Hematopoietic multipotent progenitor cell treated with erythropoietin and hydrocortisone succinate and interleukin-3 and kit ligand, for 8 days (in vitro differentiated cells): ENCODE measurements at places on chromosomes 5 and 9.

GRCh38 chr9:113645227-113645977, 181.9 kb downstream of the RGS3 start:
- DNase-seq: no peak

GRCh38 chr5:133086366-133086875, 34.6 kb downstream of the HSPA4 start:
- DNase-seq: no peak

DNA sequence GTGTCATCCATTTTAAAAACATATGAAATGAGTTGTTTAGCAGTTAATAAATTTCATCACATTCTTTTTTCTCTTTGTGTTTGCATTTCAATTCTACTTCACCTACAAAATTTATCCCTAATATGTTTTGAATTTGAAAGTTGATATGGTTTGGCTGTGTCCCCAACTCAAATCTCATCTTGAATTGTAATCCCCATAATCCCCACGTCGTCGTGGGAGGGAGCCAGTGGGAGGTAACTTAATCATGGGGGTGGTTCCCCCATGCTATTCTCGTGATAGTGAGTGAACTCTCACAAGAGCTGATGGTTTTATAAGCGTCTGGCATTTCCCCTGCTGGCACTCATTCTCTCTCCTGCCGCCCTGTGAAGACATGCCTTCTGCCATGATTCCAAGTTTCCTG, 200.1 kb downstream of the EPB41L4A start:
- no peak for DNase-seq

GRCh38 chr9:111720174-111720573, 58.8 kb downstream of the GNG10 start:
- peak; percentile 16 for DNase-seq

DNA sequence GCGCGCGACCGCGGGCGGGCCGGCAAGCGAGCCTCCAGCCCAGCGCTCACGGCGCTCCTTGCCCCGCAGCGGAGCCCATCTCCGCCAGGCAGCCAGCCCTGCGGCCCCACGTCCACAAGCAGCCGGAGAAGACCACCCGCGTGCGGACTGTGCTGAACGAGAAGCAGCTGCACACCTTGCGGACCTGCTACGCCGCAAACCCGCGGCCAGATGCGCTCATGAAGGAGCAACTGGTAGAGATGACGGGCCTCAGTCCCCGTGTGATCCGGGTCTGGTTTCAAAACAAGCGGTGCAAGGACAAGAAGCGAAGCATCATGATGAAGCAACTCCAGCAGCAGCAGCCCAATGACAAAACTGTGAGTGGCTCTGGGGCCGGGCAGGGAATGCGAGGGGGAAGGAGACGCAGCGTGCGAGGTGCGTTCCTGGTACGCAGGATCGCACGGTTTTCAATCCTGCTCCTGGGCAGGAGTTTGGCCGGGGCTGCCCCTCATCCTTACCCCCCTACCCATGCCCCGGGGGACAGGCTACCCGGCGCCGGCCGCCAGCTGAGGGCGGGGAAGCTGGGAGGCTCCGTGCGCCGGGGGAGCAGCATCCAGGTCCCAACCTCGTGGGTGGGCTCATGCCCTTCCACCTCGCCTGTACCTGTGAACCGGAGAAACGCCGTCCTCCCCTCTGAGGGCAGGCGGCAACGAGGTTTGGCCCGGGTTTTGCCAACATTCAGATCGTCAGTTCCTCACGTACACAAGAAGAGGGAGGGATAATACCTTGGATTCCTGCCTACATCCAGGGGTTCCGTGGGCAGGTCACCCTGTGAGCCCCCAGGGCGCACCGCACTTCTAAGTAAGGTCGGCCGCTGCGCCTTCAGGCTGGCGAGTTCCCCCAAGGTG, 6.6 kb downstream of the ISL1 start:
- DNase-seq: no peak

DNA sequence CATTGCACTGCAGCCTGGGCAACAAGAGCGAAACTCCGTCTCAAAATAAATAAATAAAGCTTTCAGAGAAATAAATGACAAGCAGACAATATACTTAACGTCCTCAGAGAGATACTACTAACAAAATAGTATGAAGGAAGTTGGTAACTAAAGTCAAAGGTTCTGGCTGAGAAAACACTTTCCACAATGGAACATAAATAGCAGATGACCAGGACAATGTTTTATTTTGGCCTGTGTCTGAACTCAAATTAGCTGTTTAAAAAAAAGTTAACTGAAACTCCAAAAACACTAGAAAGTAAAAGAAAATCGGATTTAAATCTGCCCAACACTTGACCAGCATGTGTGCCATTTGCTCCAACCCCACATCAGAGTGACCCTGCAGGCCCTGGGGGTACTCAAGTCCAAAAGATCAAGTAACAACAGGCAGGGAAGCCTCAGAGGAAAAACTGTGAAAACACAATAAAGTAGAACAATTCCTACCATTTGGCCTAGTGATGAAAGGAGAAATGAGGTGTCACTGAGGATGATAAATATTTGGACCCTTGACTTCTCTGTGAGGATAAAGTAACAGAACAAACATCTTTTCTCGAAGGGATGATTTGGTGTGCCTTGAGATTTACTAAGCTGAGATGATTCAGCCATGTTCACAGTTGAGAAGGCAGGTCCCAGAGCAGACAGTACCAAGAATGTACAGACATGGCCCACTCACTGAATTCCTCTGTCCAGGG, 47.7 kb downstream of the LHFPL2 start:
- DNase-seq: no peak

DNA sequence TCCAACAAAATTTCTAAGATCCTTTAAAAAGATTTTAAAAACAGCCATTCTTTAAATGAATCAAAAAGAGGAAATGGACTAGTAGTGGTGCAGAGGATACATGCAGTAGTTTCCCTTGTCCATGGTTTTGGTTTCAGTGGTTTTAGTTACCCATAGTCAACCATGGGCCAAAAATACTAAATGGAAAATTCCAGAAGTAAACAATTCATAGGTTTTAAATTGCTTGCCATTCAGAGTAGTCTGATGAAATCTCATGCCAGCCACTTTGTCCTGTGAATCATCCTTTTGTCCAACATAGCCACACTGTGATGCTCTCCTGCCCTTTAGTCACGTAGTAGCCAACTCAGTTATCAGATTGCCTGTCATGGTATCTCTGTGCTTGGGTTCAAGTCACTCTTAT, 286.1 kb downstream of the ANXA1 start:
- DNase-seq: no peak

GRCh38 chr5:80255811-80256712, at the start of gene SERINC5:
TSS of gene SERINC5 (minus strand) at chr5:80256048. CDS start at chr5:80255922, 126 bp downstream.
- peak; percentile 82 for DNase-seq

DNA sequence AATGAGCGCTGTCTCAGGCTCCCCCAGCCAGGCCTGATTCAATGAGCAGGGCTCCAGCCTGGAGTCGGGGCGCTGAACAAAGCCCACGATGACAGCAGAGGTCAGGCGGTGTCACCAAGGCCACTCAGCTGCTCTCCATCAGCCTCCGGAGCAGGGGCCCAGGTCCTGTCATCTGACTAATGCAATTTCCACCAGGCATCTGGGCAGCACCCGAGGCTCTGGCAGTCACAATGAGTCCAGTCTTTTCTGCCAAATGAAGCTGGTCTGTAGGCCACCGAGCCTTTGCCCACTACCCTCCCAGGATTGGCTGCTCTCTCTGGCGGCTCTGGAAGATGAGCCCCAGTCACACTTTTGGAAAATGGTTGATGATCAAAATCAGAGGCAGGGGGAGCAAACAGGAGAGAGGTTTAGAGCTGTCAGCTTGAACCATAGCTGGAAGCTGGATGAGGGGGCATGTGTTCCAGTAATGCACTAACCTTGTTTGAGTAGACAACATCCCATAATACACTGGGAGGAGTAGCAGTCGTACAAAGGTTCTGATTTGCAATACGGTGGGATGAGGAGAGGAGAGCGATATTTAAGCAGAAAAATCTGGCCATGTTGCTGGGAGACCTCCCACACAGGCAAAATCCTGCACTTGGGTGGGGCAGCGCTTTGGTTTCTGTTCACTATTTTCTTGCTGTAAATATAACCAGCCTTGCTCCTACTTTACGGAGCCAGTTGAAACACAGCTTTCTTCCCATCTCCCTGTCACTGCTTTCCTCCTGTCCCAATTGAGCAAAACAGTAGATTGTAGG, 306.4 kb upstream of the PANK3 start:
- no peak for DNase-seq

GRCh38 chr5:161002571-161003074, 150.6 kb upstream of the ATP10B start:
- no peak for DNase-seq

- no peak for DNase-seq
Observed at GRCh38 chr5:133953568-133954145, 14.8 kb downstream of the C5orf15 start.

DNA sequence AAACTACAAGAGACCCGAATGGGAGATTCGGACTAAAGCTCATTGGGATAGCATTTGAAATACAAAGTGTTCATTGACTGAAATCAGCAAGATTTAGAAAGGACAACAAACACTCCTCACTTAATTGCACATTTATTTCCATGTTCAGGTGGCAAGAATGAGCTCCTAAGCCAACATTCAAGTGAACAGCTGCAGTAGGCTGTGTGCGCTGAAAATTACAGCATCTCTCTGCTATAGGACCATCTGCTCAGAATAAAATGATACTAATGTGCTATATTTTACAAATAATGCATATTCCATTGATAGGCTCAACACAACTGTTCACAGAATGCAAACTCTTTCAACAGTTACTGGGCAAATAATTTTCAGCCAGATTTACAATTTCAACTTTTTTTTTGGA, 61.8 kb downstream of the ELAVL2 start:
- no peak for DNase-seq
